ENCODE measurements at places on chromosomes 16 and 17.

DNA sequence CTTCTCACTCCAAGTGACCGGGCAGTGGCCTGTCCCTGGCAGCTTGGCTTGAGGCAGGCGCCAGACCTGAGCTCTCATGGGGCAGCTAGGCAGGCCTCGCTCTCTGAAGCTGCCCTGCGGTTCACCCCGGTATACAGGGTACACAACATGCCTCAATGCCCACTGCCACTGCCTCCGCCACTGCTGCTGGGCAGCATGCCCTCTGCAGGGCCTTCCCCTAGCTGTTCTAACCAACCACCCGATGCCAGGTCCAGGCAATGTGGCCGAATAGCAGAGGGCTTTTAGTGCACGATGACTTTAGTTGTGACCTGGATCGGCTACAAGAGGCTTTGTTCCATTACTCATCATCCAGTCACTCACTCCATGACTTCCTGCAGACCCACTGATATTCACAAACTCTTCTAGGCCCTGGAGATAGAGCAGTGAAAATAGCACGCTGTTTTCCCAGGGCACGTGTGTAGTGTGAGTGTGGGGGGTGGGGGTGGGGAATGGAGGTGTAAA, 19.7 kb downstream of the CDC42EP4 start:
- DNase-seq: no peak

- no peak for DNase-seq
These were observed 7.7 kb upstream of the TUBG2 start for GRCh38 chr17:42651392-42651791.

GRCh38 chr16:17861981-17862479, 391.3 kb upstream of the XYLT1 start:
- no peak for DNase-seq

DNA sequence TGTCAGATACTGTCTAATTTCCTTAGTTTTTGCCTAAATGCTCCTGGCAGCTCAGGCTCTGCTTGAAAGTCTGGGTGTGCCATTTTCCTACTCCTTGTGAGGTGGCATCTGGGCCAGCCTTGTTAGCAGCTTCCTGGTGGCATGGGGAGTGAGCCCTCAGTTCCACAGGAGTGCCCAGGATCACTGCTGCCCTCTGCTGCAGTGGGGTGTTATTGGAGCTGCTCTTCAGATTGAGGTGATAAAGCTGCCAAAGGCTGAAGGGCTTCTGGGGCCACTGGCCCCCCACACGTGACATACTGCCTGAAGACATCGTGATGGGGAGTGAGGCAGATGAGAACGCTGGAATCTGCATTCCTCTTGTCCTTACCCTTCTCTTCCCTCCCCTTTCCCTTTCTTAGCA, 27.4 kb downstream of the CEP95 start:
- DNase-seq: no peak

- DNase-seq: no peak
These were observed 495.0 kb upstream of the HSBP1 start for GRCh38 chr16:83312718-83313245.

DNA sequence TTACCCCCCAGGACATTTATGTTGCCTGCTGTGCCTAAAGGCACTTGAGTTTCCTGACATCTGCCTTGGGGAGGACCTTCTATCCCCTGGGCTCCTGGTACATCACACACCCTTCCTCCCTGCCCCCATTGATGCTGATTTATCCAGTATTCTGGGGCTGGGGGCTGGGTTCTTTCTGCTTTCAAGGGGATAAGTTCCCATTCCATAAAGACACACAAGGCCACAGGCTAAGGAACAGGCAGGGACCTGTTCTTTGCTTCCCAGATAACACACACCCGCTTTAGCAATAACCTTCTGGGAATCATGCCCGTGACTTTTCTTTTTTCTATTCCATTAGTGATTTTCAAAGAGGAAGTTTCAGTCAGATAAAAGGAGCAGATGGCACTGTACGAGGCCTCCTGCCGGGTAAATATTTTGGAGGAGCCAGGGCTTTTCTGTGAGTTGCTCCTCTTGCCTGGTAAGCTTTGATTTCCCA, 30.6 kb downstream of the CHD9 start:
- DNase-seq: no peak

DNA sequence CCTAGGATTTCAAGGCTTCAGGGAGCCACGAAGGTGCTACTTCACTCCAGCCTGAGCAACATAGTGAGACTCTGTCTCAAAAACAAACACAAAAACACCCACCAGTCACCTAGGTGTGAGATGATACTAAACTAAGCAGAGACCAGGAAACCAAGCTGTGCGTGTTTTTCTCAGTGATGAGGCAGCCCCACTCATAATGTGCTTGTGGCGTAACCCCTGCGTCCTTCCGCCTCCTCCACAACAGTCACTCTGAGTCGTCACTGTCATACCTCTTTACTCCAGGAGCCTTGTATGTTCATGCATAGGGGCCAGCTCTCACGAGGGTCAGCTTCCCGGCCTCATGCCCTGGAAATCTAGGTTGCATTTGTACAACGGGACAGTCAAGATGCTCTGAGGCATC, 31.1 kb upstream of the SLC47A1 start:
- DNase-seq: peak; percentile 12

DNA sequence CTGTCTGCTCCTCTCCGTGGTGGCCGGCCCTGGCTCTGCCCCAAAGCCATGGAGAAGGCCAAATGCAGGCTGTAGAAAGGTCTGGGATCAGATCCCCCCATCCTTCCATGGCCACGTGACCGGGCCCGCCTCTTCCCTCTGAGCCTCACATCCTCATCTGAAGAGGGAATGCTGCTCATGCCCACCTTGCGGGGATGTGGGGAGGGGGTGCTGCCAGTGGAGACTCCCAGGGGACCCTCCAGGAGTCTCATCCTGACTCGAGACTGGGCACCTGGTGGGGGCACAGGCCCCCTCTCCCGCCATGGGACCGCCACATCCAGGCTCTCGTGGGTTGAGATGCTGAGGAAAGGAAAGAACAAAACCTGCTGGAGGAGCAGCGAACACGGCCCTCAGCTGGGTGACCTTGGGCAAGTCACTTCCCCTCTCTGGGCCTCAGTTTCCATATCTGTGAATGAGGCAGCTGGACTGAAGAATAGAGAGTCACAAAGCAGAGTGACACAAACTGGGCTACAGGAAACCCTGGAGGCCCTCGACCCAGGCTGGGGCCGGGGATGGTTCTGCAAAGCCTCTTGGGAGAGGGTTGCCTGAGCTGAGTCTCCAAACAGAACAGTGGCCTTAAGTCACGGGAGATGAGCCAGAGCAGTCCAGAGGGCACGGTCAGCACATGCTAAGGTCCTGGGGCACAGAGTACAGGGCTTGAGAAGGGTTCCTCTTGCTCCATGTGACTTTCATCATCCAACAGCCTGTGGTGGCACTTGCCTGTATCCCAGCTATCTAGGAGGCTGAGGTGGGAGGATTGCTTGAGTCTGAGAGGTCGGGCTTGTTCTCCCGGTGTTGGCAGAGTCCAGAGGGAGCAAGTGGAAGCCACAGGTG, 30.1 kb downstream of the SOCS1 start:
- DNase-seq: no peak

DNA sequence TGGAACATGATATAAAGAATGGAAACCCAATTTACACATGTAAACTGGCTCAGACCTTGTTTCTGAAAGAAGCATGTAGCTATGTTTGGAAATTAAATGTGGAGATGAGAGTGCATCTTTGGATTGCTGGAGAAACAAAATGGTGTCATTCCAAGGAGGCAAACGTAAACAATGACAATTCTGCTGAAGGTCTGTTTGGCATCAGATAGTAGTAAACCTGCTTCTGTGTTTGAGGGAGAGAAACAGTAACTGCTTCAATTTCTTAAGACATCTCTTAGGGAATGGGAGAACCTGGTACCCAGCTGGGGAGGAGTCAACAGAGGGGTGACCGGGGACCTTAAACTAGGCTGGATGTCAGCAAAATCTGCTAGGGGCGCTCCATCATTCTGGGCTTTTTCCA, 23.5 kb downstream of the GPRC5B start:
- DNase-seq: no peak

GRCh38 chr16:11016993-11017392, 72.6 kb downstream of the CLEC16A start:
- no peak for DNase-seq

DNA sequence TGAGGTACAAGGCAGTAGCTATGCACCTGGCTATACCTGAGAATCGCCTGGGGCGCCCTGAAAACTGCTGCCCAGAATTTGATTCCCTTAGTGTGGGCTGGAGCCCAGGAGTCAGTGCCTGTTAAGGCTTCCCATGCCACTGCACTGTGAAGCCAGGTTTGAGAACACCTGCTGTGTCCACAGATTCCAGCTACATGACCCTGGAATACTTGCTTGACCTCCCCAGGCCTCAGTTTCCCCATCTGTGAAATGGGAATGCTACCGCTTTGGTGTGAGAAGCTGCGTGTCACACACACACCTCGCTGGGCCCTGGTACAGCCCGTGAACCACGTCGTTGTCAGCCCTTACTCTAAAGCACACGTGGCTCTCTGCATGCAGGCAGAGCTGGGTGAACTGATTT, 271.0 kb downstream of the C16orf95 start:
- no peak for DNase-seq

GRCh38 chr16:66899945-66900710, 18.6 kb downstream of the CDH16 start:
- peak; percentile 17 for DNase-seq

- DNase-seq: no peak
These were observed 9.5 kb downstream of the KCNJ16 start for GRCh38 chr17:70084476-70084875.

DNA sequence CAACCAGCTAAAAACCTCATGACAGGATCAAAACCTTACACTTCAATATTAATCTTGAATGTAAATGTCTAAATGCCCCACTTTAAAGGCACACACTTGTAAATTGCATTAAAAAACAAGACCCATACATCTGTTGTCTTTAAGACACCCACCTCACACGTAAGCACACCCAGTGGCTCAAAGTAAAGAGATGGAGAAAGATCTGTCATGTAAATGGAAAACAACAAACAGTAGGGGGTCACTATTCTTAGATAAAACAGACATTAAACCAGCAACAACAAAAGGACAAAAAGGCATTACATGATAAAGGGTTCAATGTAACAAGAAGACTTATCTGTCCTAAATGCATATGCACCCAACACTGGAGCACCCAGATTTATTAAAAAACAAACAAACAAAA, 35.6 kb downstream of the SDR42E1 start:
- no peak for DNase-seq

- no peak for DNase-seq
These were observed 119.9 kb downstream of the CMIP start for GRCh38 chr16:81564421-81564911.

GRCh38 chr17:48307814-48308411, 122.1 kb downstream of the SKAP1 start:
- peak; percentile 66 for DNase-seq

- DNase-seq: no peak
These were observed 304.5 kb downstream of the HAPSTR1 start for GRCh38 chr16:9395958-9396359.

- DNase-seq: no peak
These were observed 432 bp upstream of the SLC46A1 start for GRCh38 chr17:28406473-28406814.

GRCh38 chr17:14864127-14864526, 401.0 kb downstream of the PMP22 start:
- no peak for DNase-seq

GRCh38 chr16:22874394-22874793, 60.4 kb downstream of the HS3ST2 start:
- no peak for DNase-seq

DNA sequence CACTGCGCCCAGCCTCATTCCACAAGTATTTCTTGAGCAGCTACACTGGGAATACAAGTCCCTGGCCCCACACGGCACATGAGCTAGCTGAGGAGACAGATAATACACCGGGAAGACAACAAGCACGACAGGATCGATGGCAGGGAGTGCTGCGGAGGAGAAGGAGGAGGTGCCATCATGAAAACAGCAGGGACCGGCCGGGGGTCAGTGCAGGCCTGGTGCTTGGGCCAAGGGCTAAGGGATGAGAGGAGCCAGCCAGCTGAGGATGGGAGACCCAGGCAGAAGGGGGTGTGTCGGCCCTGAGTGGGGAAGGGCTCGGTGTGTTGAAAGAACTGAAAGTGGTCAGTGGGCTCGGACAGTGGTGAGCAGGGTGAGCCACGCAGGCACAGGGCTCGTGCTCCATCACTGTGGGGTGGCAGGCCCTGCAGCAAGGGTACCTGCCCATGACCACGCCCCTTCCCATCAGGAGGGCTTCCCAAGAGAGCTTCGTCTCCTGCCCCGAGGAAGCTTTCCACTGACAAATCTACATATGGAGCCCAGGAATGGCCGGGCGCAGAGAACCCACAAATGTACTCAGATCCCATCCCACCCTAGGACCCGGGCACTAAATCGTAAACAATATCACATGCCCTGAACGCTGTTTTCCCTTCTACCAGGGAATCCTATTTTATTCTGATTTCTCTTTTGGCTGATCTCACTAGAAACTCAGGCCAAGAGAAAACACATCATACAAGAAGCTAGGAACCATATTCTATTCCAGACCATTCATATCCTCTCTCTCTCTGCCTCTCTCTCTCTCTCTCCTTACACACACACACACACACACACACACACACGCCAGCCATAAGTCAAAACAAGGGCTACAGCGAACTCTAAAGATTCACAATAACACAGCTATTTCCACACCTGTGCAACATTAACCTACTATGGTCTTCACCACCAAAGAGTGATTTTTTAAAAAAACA, 50.7 kb upstream of the TNRC6C start:
- DNase-seq: no peak

DNA sequence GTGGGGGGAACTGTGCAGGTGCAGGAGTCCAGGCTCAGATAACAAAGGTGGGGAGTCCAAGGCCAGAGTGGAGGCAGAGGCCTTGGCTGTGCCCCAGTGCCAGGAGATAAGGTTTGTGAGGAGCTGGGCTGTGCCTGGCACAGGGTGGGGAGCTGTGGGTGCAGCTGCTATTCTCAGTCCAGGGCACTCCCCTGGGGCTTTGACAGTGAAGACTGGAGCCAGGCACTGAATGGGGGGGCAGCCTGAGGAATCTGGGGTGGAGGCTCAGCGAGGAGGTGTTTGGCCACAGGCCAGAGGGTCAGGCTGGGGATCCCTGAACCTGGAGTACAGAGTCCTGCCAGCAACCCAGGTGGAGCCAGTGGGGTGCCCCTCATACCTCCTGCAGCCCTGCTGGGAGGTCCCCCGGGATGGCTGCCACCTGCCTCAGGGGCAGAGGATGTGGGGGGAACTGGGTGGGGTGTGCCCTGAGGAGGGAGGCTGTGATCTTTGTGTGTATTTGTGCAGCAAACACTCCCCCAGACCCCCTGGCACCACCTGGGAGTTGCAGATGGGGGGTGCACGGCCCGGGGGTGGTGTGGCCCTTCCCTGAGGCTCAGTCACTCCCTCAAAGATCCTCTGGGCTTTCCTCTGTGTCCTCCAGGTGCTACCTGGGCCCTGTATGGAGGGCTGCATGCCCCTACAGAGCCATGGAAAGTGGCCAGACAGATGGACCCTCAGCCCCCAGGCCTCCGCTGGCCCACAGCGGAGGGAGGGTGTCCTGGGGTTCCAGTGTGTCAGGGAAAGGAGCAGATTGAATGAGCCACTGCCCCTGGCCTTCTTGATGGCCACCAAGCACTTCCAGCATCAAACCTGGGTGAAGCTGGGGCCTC, 44.5 kb upstream of the SMPD3 start:
- DNase-seq: no peak
